Effector memory CD8-positive, alpha-beta T cell (primary cell): ENCODE measurements at places on chromosomes 7 and 10.
A peak's percentile ranks its signal among the peaks of the same experiment; 100 is the strongest.

DNA sequence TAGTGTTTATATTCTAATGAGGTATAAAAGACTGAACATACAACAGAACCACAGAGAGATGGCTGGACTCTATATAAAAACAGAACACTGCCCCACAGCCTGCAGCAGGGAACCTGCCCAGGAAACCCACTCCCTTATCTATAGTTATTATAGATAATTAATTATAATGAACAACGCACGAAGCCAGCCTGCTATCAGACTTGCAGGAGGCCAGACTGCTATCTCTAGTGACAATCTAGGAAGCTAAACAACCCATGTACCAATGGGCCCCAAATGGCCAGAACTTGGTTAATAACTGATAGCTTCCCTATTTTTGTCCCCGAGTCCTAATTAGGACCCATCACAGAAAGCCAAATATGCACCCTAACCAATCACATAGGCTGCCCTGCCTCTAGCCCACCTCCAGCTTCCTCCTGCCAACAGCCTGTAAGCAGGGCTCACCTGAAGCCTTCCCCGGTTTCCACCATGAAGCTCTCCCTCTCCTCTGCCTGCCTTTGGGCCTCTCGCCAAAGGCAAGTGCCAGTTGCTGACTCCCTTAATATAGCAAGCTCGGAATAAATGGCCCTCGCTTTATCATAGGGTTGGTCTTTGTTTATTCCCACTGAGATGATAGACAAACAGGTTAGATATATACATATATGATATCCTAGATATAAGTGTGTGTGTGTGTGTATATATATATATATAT is 74.5 kb downstream of the SYPL1 start:
- no peak for DNase-seq

GRCh38 chr7:22578007-22578733 is 78.2 kb upstream of the STEAP1B start:
- DNase-seq: no peak

DNA sequence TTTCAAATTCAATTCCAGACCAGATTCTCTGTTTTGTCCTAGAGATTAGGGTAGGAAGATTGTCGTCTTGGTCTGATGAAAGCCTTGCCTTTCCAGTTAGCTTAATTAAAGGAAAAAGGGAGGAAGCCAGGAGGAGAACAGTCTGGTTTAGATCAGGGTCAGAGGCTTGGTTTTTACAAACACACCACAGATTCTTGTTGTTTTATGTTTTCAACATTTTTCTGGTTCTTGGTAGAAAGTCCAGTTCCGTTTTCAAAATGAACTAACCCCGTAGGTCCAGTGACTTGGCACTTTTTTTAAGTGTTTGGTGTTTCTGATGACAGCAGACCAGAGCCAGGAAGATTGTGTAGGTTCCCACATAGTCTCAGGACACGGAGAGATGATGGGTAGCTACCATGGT is 167.1 kb upstream of the INHBA start:
- DNase-seq: no peak

DNA sequence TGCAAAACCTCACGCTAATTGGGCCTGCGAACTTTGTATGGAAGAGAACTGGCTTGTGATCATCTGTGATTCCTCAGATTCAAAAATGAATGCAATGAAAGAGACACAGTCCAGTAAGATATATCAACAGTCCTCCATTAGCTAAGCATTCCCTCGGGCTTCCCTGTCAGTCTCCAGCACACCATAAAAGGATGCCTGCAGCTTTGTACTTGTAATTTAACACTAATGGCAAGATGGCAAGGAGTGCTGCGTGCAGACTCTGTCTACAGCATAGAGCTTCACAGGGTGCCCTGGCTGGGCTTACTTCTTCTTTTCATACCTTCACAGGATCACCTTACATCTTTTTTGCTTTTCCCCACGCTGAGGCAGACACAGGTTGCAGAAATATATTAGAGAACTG is 200.0 kb downstream of the GFRA1 start:
- DNase-seq: no peak

GRCh38 chr10:2139746-2140145 is 402.4 kb upstream of the ADARB2 start:
- DNase-seq: no peak

GRCh38 chr10:5510281-5511072 is 11.1 kb upstream of the CALML5 start:
- no peak for DNase-seq

GRCh38 chr7:157928808-157929425 is 592.1 kb downstream of the DNAJB6 start:
- DNase-seq: no peak

DNA sequence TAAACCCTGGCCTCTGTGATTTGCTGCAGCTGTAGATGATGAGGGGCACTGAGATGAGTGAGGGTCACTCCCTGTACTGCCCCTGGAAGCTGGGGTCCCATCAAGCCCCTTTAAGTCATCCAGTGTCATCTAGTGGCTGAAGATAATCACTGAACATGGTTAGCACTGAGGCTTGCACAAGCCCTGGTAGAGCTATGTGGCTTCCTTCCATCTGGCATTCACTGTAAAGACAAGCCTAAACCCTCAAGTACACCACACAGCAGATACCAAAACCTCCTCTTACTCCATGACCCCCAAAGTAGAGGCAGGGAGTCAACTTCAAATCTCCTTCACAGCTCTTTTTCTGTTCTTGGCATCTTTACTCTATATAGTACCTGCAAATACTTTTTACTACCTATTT is 72.7 kb upstream of the MRLN start:
- DNase-seq: no peak

GRCh38 chr10:3151889-3152565 is 20.6 kb downstream of the PITRM1 start:
- DNase-seq: no peak

DNA sequence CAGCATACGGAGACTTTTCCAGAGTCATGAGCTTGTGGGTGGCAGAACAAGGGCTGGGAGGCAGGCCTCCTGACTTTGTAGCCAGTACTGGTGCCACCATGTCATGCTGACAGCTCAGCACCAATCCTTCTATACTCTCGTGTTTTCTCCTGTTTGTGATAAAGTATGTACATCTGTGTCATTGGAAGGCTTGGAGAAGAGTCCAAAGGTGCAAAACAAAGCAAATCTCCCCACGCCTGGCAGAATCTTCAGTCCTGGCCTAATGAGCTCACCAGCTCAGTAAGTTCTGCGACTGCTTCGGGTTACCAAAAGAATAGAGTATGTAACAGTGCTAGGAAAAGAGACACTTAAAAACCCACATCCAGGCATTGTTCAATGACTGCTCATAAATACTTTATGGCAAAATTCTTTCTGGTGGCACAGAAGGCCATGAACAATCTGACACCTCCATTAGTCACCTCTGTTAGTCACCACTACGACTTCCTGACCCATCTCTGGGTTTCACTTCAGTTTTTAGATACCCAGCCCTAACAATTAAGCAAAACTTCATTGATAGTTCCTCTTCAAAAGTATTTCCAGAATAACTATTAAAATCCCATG is 24.5 kb downstream of the STEAP1 start:
- no peak for DNase-seq

DNA sequence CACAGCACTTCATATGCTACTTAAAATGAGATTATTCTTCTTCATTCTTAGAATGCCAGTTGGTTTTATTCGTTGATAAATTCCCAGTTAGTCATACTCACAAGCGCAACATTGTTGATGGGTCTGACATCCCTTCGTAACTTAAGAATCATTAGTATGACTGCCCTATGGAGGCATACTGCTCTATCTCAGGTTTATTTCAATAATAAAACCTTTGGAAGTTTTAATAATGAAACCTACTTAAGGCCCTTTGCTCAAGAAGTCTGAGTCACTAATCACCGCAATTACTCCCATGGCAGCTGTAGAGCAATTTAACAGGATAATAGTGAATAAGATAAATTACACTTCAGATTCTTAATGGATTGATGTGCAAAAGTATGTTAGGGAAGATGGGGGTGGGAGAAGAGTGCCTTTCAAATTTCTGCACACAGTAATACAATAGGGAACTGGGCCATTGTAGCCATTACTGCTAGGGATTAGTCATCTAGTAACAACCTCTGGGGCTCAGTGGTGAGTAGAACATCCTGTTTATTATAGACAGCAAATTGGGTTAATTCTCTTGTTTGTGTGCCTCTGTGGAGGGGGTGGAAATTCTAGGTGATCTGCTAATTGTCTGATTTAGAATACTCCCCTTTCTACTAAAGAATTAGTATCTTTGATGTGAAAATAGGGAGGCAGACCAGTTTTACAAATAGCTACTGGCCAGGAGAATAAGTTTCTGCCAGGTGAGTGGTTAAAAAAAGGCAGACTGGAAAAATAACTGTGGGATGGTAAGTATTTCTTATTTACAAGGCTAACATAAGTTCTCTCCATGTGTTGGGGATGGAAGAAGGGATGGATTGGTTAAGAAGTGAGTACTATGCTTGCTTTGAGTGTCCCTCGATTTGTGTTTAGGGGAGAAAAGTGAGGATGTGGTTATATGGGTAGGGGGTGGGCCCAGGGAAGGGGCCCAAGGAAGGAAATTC is 74.5 kb upstream of the VKORC1L1 start:
- DNase-seq: peak; percentile 3

DNA sequence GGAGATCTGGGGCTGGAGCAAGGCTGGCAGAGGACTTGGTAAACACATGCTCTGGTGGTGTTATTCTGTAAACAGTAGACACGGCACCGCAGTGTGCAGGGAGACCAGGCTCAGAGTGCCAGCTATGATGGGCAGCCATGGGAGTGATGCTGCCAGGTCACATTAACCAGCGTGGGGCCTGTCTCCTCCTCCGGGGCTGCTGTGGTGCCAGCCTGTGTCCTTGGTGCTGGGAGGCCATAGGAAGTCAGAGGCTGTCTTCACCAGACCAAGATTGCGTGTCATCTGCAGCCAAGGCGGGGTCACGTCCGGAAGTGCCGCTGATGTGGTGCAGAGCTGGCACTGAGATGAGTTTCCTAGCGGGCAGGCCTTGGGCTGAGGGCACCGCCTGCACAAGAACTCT is 236.0 kb downstream of the GLRX3 start:
- no peak for DNase-seq

DNA sequence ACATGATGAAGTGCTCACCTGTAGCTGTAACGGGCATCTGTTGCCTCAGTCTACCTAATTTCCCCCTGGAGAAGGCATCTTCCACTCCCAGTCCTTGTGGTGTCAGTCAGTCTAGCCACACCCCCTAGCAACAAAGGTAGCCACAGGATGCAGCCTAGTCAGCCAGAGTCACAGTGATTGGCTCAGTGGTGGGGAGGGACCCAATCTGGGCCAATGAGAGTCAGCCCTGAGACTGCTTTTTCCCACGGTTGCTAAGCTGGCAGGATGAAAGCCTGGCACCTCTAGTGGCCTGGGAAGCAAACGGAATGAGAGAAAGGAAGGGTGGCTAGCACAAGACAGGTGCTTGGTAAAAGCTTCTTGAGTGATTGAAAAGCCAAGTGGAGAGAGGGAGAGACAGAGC is 118.6 kb downstream of the SH3PXD2A start:
- no peak for DNase-seq

DNA sequence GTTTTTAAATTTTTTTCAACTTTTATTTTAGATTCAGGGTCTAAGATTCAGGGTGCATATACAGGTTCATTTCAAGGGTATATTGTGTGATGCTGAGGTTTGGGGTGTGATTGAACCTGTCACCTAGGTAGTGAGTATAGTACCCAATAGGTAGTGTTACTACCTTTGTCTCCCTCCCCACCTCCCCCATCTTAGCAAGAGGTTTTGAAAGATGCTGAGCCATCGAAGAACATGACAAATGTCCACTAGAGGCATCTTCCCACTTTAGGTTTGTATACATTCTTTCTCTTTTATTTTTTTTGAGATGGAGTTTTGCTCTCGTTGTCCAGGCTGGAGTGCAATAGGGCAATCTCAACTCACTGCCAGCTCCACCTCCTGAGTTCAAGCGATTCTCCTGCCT is 880 bp upstream of the MGAM2 start:
- no peak for DNase-seq

GRCh38 chr7:12637819-12638592 is 49.4 kb upstream of the ARL4A start:
- DNase-seq: no peak

DNA sequence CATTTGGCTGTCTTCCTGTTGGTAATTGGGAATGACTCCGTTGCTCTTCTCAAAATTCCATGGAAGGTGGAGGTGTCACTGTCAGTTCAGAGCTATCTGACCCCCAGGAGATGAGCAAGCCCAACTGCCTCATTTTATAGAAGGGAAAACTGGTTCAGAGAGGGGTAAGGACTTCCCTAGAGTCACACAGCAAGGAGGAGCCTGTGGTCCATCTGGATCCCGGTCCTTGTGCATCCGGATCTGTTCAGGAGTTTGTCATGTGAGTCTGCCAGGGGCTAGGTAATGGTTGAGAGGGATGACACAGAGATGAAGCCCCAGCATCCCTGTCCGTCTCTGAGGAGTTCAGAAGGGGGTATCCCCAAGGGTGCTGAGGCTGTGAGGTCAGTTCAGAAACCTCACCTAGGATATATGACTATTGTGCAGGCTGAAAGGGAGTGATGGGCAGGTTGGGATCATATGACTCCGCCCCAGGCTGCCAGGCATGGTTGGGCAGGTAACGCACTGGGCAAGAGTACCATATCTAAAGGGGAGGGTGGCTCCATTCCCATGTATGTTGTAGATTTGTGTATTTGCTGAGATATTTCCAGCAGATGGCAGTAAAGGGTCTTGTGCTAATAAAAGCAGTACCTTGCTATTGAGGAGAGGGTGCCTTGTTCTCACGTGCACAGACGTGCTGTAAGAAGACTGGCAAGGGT is 16.0 kb upstream of the SLC29A3 start:
- DNase-seq: no peak

DNA sequence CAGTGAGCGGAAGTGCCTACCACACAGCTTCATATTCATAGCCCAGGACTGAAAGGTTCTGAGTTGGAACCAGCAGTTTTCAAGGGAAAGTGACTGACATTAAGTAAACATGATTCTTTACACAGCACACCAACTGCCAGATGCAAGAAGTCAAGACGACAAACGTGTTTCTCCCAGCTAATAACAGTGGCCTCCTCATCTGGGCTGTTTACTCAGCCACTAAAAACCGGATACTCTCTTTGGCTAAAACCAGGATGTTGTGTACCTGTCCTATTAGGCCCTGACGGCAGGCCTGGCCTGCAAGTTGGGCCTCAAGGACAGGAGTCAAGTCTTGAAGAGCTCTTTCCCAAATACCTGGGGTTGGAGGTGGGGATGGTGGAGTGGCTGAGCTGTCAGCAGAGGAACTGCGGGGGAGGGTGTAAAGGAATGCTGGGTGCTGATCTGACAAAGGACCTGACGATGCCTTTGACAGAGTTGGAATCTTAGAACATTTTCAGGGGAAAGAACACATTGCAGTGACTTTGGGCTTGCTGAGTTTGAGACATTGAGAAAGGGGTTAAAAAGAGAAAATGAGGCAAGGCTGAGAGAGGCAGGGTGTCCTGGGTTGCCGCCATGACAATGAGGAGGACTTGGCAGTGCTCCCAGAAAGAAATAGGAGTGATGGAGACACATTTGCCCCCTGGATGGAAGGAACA is 57.7 kb downstream of the STEAP1B start:
- no peak for DNase-seq

GRCh38 chr10:64320448-64320847 is 799.2 kb downstream of the REEP3 start:
- DNase-seq: no peak

DNA sequence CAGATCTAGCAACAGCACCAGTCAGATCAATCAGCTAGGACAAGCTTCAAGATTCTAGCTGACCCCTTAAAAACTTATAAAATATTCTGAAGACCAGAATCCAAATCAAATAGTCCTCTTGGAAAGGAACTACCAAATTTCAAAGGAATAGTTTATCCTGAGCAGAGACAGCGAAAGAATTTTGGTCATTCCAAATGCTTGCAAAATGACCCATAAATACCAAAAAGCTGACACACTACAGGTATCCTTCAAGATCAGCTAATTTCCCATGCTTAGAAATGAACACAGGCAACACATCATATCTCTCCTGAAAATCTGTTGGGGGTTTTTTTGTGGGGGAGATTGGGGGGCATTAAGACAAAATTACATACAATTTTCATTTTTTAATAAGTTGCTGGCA is 78.8 kb downstream of the PDSS1 start:
- DNase-seq: no peak
